B cell (primary cell): ENCODE measurements at places on chromosomes 3 and 15.
A peak's percentile ranks its signal among the peaks of the same experiment; 100 is the strongest.

DNA sequence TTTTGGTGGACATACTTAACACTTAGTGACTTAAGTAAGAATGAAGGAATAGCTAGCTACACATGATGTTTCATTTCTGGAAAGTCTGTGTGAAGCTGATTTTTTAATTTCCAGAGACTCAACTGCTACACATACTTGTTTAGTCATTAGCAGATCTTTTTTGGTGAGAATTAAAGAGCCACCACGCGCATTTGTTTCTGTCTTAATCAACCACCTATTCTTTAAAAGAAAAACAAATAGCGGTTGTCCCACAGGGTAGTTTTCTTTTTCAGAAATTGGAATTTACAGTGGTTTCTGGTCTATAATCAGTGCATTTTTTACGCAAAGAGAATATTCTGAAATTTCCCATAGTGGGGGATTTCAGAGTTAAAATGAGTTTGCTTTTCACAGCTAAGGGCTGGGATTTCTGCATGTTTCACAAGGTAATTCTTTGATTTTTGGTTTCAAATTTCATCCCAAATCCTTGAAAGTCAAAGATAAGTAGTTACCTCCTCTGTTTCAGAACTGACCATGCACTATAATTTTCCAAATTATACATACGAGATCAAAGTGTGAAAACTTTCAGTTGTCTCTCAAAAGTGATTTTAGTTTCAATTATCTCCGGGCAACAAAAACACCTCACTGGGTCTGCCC is 631.0 kb upstream of the GRM7 start:
- DNase-seq, result no peak

- no peak for DNase-seq
These were observed 417 bp downstream of the HACD2 start for GRCh38 chr3:123584284-123584987.

DNA sequence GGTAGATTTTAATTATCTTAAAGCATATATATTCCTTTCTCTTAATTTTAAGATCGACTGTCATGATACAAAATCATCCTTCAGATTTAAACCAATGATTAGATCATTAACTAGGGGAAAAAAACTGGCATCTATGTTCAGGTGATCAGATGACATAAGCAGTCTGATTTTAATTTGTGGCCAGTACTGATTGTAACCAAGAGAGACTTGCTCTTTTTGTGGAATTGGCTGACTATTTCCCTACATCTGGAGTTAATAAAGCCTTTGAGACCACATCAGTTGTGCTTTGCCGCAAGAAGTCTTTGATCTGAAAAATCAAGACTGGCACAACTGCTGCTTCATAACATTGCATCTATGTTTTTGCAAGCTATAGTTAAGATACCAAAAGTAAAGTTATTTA is 148.4 kb upstream of the CGNL1 start:
- no peak for DNase-seq

DNA sequence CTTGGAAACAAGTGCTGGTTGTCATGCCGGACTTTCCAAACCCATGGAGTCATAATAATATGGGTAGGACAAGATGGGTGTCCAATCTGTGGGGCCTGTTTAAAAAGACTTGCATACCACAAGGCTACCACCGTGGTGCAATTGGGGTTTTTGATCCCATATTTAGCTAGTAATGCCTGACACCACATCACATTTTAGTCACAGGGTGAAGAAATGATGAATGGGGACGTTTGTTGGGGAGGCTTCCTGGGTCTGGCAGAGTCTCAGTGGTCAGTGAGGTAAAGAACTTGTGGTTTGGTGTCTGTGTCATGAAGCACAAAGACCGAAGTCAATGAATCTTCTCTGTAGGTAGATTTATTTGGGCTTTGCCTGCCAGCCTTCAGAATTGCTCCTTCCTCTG is 31.0 kb downstream of the P3H2 start:
- no peak for DNase-seq

DNA sequence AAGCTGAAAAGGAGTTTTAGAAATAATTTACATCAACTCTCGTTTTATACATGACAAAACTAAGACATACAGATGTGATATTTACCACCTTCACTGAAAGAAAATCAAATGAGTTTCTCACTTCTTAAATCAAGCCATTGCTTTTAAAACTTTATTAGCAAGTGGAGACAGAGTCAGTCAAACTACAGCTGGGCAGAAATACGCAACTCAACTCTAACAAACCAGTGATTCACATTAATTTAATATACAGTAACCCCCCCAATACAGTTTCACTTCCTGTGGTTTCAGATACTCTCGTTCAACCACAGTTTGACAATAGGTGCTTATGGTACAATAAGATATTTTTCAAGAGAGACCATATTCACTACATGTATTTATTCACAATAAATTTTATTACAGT is 477.1 kb downstream of the MAGI1 start:
- DNase-seq, result no peak

GRCh38 chr3:146781606-146782005 is 176.5 kb upstream of the PLSCR5 start:
- DNase-seq, result no peak

GRCh38 chr3:58349792-58350626 is 17.3 kb downstream of the PXK start:
- peak; percentile 84 for DNase-seq

DNA sequence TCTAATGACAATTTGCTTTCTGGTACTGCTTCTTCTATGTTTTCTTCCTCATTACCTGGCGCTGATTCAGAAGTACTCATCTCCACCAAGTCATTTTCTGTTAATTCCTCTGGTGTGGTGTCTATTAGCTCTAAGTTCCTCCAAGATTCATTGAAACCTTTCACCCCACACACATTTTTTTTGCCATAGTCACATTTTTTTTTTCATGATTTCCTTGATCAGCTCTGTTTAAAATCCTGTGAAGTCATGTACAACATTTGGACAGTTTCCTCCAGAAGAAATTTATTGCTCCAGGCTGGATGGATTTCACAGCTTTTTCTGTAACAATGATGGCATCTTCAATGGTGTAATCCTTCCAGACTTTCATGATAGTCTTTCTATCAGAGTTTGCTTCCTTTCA is 243.2 kb upstream of the VEPH1 start:
- no peak for DNase-seq

- no peak for DNase-seq
These were observed 491.8 kb downstream of the ZPLD1 start for GRCh38 chr3:102926618-102927017.

- DNase-seq, result no peak
These were observed 28.9 kb downstream of the CLEC3B start for GRCh38 chr3:45055032-45055410.

- no peak for DNase-seq
These were observed 1560.0 kb upstream of the GBE1 start for GRCh38 chr3:83321457-83321856.

- no peak for DNase-seq
These were observed 42.2 kb downstream of the CD200 start for GRCh38 chr3:112375117-112375516.

DNA sequence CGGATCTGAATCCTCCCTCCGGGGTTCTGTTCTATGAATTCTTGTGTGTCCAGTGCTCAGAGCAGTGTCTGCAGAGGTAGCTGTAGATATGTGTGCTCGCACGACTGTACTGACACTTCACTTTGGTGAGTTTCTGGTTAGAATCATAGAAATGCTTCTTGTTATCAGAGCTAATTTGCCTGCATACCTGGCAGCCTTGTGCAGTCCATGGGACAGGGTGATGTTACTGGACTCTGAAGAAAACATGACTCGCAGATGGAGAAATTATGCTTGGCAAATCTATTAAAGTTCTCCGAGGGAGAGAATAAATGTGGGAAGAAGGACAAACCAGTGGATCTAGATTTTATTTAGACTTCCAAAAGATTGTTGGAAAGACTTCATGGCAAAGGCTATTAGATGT is 12.2 kb downstream of the CGNL1 start:
- DNase-seq, result no peak

DNA sequence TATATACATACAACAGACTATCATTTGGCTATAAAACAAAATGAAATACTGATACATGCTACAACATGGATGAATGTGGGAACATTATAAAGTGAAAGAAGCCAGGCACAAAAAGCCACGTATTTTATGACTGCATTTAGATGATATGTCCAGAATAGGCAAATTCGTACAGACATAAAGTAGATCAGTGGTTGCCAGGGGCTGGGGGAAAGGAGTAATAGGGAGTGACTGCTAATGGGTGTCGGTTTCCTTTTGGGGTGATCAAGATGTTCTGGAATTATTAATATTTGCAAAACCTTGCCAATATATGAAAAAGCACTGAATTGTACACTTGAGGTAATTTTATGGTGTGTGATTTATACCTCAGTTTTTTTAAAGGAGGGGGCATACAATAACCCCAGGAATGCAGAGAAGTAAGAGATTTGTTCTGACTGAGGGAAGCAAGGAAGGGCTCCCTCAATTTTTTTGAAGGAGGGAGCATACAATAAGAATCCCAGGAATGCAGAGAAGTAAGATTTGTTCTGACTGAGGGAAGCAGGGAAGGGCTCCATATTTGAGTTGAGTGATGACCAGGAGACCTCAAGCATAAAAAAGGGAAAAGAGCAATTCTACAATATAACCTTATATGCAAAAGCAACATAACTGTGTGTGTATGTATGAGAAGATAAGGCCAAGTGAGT is 6.2 kb downstream of the PSMD6 start:
- DNase-seq, result no peak

GRCh38 chr3:64673159-64673715 is 14.6 kb downstream of the ADAMTS9 start:
- DNase-seq, result no peak

- no peak for DNase-seq
These were observed 38.8 kb upstream of the ANKRD34C start for GRCh38 chr15:79243723-79244122.

DNA sequence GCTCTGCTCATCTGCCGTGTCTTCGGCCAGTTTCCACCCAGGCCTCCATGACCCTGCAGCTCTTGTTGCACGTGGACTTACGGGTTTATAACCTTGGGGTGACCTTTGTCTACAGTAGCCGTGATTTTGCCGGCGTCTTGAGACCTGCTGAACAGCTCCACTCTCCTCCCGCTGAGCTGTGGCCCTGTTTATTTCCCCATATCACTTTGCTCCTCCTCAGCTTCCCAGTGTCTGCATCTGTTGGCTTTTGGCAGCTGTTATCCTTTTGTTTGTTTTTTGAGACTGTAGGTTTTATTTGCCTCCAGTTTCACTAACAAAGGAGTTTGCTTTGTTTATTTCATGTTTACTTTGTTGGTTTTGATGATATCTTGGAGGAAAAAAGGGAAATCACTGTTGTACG is 29.3 kb upstream of the SLC28A1 start:
- DNase-seq, result no peak

DNA sequence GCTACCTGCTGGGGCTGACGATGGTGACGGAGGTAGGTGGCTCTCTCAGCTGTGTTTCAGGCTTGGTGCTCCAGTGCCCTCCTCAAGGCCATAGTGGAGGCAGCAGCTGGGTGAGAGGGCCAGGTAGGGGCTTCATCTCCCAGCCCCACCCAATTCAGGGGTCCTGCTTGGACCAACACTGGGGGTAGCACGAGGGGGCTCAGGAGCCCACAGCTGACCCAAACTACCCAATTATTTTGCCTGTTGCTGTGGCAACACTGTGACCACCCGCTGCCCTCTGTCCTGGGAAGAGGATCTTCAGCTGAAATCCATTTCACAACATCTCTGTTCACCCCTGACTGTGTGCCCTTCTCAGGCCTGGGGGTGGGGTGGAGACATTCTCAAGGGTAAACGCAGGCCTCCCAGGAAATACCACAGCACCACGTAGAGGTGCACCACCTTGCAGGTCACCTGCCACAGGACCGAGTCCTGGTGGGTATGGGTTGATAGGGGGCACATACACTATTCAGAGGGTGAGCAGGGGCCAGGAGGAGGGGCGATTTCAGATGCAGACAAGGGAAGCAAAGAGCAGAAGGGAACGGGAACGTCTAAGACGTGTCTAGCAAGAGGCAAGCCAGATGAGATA is 62.7 kb downstream of the GRIP2 start:
- DNase-seq, result no peak

GRCh38 chr3:197424674-197425484 is 126.5 kb upstream of the DLG1 start:
- no peak for DNase-seq

- no peak for DNase-seq
These were observed 427.2 kb downstream of the ZIC1 start for GRCh38 chr3:147836330-147836729.

- DNase-seq, result no peak
These were observed 313.9 kb upstream of the NR2E3 start for GRCh38 chr15:71496336-71496955.

- DNase-seq, result no peak
These were observed 88.5 kb upstream of the NANOGP8 start for GRCh38 chr15:35173444-35174118.

- DNase-seq, result no peak
These were observed 27.8 kb upstream of the ATP13A3 start for GRCh38 chr3:194514626-194515025.

DNA sequence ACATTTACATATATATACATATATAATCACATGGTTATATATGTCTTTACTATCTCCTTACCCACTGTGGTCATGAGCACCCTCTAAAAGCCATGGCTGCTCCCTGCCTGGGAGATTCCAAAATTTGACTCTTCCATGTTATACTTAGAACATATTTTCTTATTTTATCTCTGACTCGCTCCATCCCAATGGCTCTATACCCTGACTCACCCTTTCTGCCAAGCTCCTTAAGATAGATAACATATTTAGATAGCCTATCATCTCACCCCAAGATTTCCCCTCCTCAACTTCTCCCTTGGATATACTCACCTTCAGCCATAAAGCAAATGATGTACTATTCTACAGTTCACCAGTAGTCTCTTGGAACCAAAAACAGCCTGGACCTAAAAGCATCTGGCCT is 65.1 kb downstream of the CD200R1L start:
- DNase-seq, result no peak

- DNase-seq, result peak; percentile 50
These were observed 17.9 kb downstream of the IL12A start for GRCh38 chr3:160006282-160007163.

GRCh38 chr3:156511987-156512677 is 42.8 kb downstream of the SSR3 start:
- DNase-seq, result no peak

DNA sequence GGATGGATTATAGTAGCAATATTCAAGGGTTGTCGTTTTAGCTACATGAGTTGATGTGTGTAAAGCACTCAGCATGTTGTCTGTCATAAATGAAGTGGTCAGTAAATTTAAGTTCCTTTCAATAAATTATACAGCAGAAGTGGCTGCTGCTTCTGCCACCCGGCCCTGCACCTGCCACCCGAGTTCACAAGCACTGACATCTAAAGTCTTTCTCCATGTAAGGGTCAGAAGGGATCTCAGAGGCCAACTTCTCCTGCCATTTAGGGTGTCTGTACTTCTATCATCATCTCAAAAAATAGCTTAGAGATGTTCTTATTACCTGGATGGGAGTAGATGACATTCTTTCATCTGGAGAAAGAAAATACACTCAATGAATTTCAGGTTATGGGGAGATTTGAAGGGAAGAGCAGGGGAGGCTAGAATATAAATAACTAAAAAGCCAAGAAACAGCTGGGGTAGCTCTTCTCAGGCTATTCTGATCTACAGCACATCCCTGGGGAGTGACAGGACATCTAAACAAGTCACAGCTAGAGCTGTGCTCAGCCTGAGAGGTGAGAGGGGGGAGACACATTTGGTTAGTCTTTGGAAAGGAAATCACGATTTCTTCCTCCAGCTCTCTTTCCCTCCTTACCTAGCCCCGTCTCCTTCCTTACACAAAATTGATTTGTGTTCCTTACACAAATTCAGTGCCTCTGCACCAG is 8.0 kb downstream of the GCSAM start:
- no peak for DNase-seq
